ENCODE measurements at places on chromosomes 12 and 14.

GRCh38 chr14:22319526-22320361, 269.3 kb downstream of the DAD1 start:
- no peak for DNase-seq

GRCh38 chr12:56362130-56363059, at the start of gene APOF:
Gene APOF (minus strand): TSS chr12:56362857. CDS start chr12:56362745, 112 bp downstream.
- no peak for DNase-seq

DNA sequence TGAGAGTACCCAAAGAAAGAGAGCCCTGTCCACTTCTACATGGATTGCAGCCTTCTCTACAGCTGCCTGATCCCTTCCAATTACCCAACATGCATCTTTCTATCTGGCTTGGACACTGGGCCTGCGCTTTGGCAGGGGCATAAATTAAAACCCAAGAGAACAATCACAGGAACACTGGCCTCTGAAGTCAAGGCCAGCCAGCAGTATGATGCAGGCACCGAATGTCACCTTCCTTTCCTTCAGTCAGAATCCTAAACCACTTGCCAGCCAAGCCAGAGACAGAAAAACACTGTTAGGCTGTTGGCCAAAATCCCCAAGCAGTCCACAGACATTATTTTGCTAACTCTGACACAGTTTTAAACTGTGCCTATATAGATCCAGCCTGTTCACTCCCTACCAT, 113.7 kb downstream of the DUSP6 start:
- no peak for DNase-seq

DNA sequence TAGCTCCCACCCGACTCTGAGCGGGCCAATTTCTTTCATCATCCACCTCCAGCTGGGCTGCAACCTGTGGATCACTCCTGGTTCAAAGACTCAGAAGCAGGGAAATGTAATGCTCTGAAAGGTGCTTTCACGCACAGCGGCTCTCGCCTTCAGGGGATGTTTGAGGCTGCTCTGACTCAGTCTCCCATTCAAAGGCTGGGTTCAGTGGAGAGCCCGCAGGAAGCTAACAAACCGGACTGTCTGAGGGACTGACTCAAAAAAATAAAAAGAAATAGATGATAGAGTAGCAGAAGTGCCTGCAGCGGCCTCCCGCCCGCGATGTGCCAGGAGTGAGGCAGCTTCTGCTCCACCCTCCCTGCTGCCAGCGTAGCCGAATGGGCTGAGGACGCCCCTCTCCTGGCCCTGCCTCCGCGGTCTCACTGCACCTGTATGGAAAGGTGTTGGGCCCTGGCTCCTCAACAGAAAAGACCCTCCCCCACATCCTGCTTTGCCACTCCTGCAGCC, 98.0 kb downstream of the GCH1 start:
- DNase-seq = no peak

DNA sequence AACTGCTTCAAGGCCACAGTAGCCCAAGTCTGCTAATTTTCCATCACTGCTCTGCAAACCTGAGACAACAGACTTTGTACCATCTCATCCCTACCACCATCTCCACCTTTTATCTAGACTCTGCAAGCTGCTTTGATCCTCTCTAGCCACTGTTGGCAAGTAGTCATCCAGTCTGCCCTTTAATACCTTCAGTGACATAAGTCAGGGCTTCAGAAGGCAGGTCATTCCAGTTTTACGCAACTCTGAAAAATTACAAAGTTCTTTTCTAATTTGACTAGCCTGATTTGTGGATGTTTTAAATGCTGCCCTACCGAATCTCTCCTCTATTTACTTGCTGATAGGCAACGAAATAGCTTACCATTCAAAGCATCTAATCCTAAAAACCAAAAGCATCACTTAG, 2.8 kb downstream of the FERMT2 start:
- no peak for DNase-seq

DNA sequence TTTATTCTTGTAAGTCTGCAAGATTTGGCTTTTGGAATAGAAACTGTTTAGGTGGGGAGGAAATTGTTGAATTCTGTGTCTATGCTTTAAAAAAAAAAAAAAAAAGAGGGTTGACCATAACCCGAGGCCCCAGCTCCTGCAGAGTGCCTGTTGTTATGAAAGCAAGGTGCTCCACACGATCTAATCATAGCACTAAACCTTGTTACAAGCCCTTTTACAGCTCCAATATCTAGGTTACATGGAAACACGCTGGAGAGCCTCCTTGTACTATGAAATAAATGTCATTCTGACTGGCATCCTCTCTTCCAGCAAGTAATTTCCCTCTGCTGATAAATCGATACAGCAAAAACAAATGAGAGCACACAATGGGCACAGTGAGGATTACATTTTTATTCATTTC, 303.1 kb upstream of the SOX5 start:
- DNase-seq = no peak

GRCh38 chr12:111406474-111407376, 1.0 kb downstream of the SH2B3 start:
- no peak for DNase-seq

DNA sequence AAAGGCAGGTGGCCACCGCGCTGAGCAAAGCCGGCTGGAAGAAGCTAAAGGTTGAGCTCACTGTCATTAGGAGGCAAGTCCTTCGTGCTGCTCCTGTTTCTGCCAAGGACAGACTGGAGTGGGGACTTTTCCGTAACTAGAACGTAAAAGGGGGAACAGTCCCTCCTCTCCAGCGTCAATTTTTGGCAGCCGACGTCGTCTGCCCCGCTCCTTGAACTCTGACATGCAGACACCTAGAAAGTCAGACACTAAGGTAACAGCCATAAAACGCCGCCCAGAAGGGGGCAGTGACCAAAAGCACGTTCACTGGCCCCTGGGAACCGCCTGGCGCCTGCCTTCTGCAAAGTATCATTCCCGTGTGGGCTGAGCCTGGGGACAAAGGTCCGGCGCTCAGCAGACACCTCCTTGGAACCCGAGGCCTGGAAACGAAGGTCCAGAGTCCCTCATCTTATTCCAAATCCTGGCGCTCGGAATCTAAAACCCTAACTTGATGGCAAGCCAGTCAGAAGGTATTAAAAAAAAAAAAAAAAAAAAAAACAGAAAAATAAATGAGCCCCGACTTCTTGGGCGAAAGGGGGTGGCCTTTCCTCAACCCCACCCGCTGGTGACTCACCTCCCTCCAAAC, 1.1 kb upstream of the LRP1 start:
- DNase-seq = no peak

DNA sequence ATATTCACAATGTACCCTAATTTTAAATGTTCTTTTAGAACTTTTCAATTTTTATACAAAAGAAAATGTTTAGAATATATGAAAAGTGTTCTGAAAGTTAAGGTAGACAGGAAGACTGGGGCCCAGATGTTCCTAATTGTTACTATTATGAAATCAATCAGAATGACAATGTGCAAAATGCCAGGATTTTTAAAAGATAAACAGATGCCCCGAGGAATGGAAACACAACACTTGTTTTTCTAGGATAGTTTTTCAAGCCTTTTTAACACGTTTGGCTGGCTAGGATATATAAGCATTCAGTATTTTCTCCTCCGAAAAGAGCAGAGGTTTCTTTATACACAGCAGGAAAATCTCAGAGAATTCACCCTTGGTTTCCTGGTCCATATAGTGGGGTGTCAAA, 106.8 kb downstream of the ESR2 start:
- DNase-seq = no peak

DNA sequence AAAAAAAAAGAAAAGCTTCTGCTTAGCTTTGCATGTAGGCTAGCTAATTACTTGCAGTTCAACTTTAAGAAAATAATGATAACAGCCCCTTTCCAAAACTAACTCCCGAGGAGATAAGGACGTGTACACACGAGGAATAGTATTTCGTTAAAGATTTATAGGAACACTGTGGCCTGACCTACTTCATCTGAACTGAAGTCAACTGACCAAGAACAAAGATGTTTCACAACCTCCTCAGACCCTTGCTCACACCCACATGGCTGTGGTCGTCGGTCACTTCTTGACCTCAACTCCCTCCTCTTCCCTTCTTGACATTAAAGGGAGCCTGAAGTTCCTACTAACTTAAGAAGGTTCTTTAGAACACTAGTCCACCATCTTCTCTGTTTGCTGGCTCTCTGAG, 25.3 kb upstream of the FAM181A start:
- DNase-seq = no peak

DNA sequence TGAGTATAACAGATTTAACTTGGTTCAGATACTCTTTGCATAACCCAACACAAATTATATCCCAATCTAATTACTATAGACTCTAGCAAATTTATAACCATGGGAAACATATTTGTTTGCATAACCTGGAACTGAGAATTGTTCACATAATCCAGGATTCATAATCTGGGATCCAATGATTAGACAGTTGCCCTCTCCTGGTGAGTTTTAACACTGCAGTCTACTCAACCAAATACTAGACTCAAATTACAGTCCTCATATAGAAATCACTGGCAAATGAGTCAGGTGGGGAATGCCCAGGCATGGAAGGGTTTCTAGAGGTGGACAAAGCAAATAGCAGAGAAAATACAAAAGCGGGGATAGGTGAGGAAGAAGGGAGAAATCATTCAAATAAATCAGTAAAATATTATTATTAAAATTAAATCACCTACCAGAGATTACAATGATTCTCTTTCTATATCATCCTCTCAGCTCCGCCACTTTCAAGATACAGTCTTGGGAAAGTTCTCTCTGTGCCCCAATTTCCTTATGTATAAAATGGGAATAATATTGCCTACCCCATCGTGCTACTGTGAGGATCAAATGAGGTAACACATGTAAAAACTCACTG, 9.4 kb downstream of the GCH1 start:
- DNase-seq = no peak

DNA sequence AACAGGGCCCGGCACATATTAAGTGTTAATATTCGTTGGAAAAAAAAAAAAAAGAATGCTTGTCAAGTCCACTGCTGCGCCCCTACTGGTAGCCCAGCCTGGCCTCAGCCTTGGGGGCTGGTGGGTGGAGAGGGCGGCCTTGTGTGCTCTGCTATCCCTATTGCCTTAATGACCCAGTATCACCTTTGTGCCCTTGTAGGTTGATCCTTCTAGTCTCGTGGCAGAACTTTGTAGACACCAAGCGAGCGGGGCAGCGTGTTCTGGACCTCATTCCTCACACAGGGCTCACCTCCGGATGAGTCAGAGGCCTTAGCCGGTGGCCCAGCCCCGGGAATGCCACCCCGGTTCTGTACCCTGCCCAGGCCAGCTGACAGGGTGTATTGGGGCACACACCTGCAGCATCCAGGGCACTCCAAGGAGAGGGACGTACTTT, 1.8 kb upstream of the RCOR1 start:
- DNase-seq = no peak
